Gastroesophageal sphincter (tissue), 4 donors: ENCODE measurements at places on chromosomes 3 and 15. TPM values are rescaled to one million over a fixed set of nuclear protein-coding genes. Genes with fewer than 3 reads are reported as not detected.

The CHRM5 gene
- not detected for total RNA-seq

The NEO1 gene
- 32.2 TPM for total RNA-seq

The POLR2H gene
- total RNA-seq: 54.1 TPM

The FETUB gene
- total RNA-seq: not detected

The ANKRD34C gene
- total RNA-seq: not detected

The TIMP4 gene
- total RNA-seq: 29.3 TPM

The DPP8 gene
- 66.9 TPM for total RNA-seq

The MRAS gene
- total RNA-seq: 31.8 TPM

The SLC7A14 gene
- total RNA-seq: 0.99 TPM

The GRAMD1C gene
- total RNA-seq: 1.4 TPM

The MEGF11 gene
- total RNA-seq: not detected

The LRRC34 gene
- 7.9 TPM for total RNA-seq

The NANOGP8 gene
- 4.0 TPM for total RNA-seq

The TMEM158 gene
- total RNA-seq: 4.1 TPM

The SPRED1 gene
- 23.3 TPM for total RNA-seq

The ISL2 gene
- total RNA-seq: 6.3 TPM

The GPR149 gene
- total RNA-seq: not detected

The CASR gene
- not detected for total RNA-seq

The SLC9A9 gene
- 12.8 TPM for total RNA-seq

The IL17RB gene
- total RNA-seq: 1.1 TPM

The PARP15 gene
- total RNA-seq: 2.7 TPM

The GABRR3 gene
- total RNA-seq: not detected

The TADA3 gene
- total RNA-seq: 66.5 TPM

The PARL gene
- 55.1 TPM for total RNA-seq

The ACKR4 gene
- not detected for total RNA-seq

The PLCD1 gene
- total RNA-seq: 26.8 TPM

The PIK3CA gene
- 37.0 TPM for total RNA-seq

The TNFSF10 gene
- total RNA-seq: 32.0 TPM

The TGFBR2 gene
- total RNA-seq: 202 TPM

The IL20RB gene
- 0.81 TPM for total RNA-seq

The TMCO5A gene
- total RNA-seq: not detected

The IL17RE gene
- 0.81 TPM for total RNA-seq

The HIGD1A gene
- total RNA-seq: 657 TPM

The PLA1A gene
- total RNA-seq: 1.6 TPM

The RHO gene
- not detected for total RNA-seq

The GUCA1C gene
- total RNA-seq: not detected

The ACVR2B gene
- total RNA-seq: 8.1 TPM

The NUP210 gene
- 3.4 TPM for total RNA-seq

The HIGD2B gene
- total RNA-seq: not detected

The FGD5 gene
- total RNA-seq: 17.9 TPM

The PCLAF gene
- not detected for total RNA-seq

The FBXL22 gene
- total RNA-seq: 68.9 TPM

The C3orf85 gene
- total RNA-seq: not detected

The GALNT15 gene
- 75.4 TPM for total RNA-seq
